T47D (cell line): ENCODE measurements at places on chromosomes 4 and X.

GRCh38 chr4:125104616-125105015 lies 210.1 kb upstream of the FAT4 start:
- no peak for DNase-seq

- DNase-seq, result no peak
Observed at GRCh38 chr4:25888781-25889180, 25.2 kb upstream of the SMIM20 start.

GRCh38 chrX:105567082-105567481 lies 255.3 kb upstream of the NRK start:
- no peak for DNase-seq

DNA sequence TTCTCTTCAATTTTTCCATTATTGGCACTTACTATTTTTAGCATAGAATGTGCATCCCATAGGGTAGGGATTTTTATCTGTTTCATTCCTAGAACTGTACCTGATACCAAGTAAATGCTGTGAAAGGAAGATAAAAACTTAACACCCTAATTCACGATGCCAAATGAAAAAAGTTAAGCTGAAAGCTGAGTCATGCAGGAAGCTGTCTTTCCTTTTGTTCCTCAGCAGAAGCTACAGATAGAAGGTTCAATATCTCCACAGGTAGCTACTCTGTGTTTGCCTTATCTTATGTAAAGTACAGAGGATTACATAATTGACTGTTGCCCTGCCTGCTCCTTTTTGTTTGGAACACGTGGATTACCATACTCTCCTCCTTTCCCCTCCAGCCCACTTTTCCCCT lies 77.0 kb downstream of the LRP2BP start:
- no peak for DNase-seq

DNA sequence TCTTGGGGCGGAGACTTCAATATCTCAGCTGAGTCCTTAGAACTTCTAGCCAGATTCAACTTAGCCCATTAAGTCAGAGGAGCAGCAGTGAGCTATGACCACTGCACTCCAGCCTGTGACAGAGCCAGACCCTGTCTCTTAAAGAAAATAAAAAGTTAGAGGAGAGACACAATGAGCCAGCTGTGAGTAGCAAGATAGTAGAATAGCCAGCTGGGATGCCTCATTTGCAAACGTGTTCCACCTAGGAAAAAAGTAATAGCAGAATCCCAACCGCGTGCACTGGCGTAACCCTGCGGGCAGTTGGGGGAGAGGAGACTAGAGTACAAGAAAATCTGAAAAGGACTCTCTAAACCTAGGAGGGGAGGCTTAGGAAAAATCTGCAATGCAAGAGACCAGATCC lies 133.2 kb upstream of the ANXA3 start:
- no peak for DNase-seq

DNA sequence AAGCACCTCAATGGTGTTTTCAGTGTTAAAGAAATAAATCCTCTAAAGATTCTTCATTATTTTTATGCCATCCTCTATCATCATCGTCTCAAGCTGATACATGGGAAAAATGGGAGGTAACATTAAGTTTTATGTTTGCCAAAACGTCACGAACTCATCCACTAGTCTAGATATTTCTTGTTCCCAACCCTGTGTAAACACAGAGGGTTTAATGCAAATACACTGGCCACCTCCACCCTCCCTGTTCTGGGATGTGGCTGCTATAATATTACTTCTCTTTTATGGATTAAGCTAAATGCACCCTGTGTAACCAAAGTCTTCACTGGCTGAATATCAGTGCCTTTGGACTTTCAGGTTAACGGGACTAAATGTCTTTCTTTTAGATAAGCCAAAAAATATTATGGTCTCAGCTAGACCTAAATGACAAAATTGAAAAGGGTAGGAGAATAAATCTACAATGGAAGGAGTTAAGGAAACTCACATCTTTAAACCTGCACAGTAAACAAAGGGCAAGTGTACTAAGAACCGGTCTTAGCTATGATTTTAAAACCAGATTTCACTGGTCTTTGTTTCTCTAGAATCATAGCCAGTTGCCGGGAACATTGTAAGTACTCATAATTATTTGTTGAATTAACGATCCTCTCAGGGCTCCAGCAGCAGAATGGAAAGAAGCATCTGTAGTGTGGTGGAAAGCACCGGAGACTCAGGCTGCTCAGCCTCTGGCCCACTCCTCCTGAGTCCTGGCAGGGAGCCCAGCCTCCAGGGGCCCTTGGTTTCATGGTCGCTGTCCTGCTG lies 103.5 kb upstream of the NOCT start:
- DNase-seq, result no peak
